ENCODE measurements at places on chromosomes 1 and 21.

GRCh38 chr21:37380349-37381323 is 14.1 kb downstream of the DYRK1A start:
- DNase-seq, result no peak

GRCh38 chr1:35447278-35447677 is 109.9 kb downstream of the KIAA0319L start:
- no peak for DNase-seq

DNA sequence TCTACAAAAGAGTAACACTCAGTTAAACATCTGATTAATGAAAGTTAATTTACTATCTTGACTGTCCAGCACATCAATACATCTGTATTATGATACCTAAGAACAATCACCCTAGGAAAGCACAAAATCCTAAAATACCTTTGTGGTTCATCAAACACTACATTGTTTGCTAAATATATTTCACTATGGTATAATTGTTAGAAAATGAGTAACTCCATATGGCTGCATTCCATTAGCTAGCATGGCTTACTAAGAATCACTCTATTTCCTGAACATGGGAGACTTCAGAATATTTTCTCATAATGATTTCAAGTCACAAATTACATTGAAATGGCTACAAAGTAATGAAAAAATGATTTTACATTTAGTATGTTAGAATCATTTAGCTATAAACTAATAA is 12.5 kb downstream of the TRMT1L start:
- DNase-seq, result no peak

DNA sequence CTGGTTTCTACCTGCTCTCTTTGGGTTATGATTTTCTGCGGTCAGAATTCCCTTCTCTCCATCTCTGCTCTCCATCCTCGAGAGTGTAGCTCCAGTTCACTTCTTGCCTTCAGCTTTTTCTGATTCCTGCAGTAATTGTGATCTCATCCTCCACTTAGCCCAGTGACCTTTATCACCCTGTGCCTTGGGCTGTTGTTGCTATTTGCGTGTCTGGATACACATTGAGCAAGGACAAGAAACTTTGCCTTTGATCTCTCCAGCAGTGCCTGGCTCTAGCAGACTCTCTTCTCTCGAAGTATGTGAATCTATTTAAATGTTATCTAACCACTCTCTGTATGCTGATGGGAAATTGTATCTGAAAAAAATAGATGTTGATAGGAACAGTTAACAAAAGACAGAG is 76.4 kb upstream of the MARK1 start:
- DNase-seq, result no peak

- peak; percentile 1 for DNase-seq
These were observed 223.0 kb downstream of the PLA2G4A start for GRCh38 chr1:187051618-187052232.

DNA sequence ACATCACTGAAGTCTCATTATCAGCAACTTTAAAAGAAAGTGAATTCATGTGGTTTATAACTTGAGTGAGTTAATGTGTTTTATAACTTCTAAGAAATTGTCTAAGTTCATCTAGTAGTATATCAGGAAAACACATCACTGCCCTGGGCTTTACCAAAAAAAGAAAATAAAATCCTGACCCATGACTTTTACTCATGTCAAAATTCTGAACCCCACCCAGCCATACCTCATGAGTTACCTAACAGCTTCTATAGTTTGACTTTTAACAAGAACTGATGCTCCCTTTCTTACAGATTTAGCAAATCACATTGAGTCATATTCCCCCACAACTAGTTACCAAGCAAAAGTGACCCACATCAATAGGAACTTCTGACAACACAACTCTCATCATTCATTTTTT is 57.4 kb downstream of the ESRRG start:
- no peak for DNase-seq

- DNase-seq, result no peak
These were observed 201.6 kb downstream of the SLC35F3 start for GRCh38 chr1:234106032-234106431.

DNA sequence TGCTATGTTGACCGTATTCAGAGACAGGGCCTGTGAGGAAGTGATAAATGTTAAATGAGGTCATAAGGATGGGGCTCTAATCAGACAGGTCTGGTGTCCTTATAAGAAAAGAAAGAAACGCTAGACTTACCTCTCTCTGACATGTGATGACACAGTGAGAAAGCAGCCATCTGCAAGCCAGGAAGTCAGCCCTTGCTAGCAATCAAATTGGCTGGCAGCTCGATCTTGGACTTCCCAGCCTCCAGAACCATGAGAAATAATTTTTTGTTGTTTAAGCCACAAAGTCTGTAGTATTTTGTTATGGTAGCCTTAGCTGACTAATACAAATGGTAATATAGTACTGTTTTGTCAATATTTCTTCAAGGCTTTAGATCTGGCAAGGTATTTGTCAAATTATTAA is 25.1 kb upstream of the AGL start:
- DNase-seq, result no peak

DNA sequence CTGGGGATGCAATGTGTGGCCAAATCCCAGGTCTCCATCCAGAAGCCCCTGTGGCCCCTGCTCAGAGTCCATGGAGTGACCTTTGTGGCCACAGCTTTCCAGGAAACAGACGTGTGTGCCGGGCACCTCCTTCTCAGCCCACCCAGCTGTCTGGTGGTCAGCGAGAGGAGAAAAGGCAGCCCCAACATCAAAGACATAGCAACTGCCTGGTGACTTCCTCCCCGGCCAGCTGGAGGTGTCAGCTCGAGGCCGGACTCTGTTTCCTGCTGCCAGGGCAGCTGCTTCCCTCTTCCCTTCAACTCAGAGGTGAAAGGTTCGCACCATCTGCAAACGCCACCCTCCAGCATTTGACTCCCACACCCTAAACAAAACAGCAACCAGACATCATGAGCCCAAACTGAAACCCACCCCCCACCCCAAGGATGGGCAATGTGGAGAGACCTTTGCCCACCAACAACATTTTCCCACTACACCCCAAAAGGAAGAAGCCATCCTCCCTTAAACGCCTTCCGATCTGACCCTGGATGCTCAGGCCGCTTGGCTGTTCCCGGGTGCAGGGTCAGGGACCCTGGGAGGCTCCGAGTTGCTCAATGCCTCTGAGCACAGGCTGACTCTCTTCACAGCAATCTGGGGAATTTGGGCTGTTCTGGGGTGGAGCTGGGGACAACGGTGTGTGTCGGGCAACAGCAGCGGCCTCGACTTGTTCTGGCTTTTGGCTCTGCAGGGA is 162.3 kb downstream of the PSMG1 start:
- no peak for DNase-seq

DNA sequence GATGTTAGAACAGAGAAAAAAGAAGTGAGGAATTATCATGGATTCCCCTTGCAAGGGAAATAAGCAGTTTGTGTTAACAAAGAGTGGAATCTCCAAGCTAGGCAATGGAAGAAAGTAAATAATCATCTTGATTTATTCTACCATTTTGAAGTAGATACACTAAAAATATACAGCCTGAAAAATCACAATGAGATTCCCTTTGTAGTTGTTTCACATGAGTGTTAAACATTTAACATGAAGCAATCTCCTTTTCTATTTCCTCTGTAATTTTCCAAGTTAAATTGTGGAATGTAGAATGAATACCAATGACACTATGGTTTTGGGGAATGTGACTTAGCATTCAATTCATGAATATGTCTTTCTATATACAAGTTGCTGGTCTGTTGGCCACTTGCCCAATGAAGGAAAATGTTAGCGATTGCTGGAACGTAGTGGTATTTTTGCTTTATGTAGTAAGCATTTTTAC is 5.7 kb downstream of the TGFB2 start:
- no peak for DNase-seq

GRCh38 chr21:42388740-42389448 is 7.0 kb downstream of the TMPRSS3 start:
- no peak for DNase-seq

- no peak for DNase-seq
These were observed 406.7 kb downstream of the SIPA1L2 start for GRCh38 chr1:232223183-232223708.

DNA sequence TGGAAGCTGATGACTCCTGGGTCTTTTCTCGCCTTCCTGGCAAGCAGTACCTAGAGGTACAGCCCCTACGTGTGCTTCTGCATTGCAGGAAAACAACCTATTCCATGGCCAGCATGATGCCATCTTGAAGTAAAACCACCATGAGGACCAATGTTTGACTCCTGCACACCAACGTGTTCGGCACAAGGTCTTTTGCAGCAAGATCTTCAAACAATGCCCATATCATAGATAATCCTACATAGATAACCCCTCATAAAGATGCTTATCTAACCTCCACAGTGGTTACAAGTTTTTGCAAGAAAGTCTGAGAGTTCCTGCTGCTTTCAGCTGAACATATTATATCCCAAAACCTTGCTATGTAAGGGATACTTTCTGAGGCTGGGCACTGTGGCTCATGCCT is 141.1 kb upstream of the MAP1LC3C start:
- no peak for DNase-seq

DNA sequence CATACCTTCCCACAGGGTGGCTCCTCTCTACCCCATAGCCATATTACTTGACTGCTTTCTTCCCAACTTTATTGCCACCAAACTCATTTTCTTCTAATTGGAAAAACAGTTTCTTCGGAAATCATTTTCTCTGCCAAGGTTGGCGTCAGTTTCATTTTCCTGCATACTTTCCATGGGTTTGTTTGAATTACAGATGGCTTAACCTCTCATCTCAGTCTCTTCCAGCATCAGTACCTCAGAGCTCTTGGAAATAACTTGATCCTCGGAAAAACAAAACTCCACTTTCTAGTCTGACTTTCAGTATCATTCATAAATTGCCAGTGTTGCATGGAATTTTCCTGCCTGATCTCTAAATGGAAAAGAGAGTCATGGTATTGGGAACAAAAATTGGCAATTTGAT is 20.3 kb upstream of the PRDM2 start:
- DNase-seq, result no peak

GRCh38 chr1:63322944-63323864 is 837 bp downstream of the FOXD3 start:
- no peak for DNase-seq

- no peak for DNase-seq
These were observed 7.0 kb upstream of the LAMC2 start for GRCh38 chr1:183179033-183179432.

DNA sequence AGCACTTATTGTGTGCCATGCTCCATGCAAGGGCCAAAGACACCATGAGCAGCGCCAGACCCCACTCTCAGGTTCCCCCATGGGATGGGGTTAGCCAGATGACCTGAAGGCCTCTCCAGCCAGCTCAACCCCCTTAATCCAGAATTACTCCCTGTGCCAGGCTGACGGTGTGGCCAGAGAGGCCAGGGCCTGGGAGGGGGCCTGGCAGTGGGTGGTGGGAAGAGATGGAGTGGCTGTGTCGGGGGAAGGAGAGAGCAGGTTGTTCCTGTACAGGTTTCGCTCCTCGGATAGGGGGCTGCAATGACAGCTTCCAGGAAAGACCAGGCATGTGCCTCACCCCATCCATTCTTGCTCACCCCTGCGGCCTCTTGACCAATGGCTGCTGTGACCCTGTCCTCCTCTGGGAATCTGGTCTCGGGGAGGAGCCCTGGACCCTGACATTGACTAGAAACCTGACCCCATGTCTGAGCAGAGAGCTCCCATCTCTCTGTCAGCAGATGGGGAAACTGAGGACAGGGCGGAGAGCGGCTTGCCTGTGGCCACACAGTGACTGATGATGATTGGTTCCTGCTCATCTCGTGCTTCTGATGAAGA is 345.3 kb downstream of the MATN1 start:
- no peak for DNase-seq

DNA sequence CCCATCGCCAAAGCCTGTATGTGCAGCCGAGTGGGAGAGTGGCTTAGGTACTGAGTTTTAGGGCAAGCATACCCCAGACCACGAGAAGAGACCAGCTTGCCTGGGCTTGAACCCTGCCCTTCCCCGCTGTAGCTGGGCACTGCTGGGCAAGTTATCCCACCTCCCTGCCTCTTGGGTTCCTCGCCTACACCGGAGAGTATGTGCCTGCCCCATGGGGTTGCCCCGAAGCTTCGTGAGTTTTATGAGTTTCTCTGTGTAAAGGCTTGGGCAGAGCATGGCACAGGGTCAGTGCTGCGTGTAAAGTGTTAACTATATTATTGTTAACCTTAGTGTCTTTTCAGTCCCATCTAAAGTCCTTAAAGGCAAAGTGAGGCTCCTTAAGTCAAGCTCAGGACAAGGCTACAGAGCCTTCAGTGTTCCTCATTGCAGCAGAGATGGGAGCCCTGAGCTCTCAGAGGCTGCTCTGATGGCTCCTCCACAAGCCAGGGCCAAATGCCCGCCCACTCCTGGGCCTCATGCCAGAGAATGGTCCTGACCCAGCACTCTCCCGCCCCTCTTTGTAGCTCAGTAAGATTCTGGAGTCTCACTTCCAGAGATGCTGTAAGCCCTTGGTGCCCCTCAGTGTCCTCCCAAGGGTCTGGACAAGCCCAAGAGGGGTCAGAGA is 37.0 kb upstream of the KCNA10 start:
- peak; percentile 81 for DNase-seq

GRCh38 chr21:33246963-33247362 is 17.2 kb downstream of the IFNAR2 start:
- no peak for DNase-seq

GRCh38 chr1:37845786-37846185 is 13.6 kb downstream of the MTF1 start:
- no peak for DNase-seq

DNA sequence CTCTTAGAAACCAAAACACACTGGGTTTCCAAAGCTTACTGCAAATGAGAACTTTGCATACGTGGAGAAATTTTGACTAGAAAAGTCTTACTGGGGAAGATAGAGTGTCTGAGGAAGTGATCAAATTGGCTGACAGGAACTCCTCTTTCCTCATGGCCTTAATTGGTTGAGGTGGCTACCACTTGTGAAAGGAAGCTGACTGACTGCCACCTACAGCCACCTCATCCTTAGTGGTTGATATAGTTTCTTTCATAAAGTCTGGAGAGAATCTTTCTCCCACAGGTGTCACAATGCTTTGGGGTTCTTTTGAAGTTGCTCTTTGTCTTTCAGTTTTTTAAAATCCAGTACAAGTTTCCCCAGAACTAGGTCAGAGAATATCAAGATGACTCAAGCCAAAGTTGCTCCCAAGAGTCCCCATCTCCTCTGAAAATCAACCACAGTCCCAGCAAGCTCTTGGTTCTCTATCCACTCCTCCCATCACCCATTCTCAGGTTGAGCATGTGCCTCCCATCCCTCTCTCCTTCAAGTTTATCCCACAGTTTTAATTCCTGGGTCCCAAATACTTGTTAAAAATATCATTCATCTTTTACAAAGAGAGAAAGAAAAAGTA is 43.3 kb downstream of the GPR88 start:
- no peak for DNase-seq

GRCh38 chr1:54649130-54649898 is 7.7 kb downstream of the MROH7 start:
- no peak for DNase-seq

GRCh38 chr21:43814215-43815106 is 25.1 kb downstream of the RRP1 start:
- no peak for DNase-seq

DNA sequence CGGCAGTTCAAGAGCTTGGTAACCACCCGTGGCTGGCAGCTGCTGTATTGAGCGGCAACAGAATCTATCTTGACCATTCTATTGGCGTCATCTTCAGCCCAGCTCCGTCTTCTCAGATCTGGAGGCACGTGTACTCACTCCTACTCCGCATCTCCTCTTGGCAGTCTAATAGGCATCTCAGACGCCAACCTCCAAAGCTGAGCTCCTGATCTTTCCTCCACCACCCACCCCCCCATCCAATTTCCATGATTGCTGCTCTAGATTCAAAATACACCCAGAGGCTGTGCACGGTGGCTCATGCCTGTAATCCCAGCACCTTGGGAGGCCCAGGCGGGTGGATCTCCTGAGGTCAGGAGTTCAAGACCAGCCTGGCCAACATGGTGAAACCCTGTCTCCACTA is 84.6 kb upstream of the CASZ1 start:
- DNase-seq, result no peak
